Suppressor macrophage (primary cell): ENCODE measurements at places on chromosomes 3 and 15.

DNA sequence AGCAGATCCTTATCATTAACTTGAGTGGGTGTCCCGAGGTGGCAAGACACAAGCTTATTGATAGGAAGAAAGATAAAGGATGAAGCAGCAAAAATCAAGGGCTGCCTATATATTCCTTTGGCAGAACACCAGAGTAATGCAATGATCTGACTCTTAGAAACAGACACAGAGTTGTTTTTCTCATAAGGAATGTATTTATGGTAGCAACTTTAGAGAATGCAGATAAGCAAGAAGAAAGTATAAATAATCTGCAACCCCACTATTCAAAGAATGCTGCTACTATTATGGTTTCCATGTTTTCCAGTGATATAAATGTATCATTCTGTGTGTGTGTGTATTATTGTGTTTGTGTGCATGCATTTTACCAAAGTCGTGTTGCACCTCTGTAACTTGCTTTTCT, 208.3 kb downstream of the THSD4 start:
- no peak for DNase-seq

DNA sequence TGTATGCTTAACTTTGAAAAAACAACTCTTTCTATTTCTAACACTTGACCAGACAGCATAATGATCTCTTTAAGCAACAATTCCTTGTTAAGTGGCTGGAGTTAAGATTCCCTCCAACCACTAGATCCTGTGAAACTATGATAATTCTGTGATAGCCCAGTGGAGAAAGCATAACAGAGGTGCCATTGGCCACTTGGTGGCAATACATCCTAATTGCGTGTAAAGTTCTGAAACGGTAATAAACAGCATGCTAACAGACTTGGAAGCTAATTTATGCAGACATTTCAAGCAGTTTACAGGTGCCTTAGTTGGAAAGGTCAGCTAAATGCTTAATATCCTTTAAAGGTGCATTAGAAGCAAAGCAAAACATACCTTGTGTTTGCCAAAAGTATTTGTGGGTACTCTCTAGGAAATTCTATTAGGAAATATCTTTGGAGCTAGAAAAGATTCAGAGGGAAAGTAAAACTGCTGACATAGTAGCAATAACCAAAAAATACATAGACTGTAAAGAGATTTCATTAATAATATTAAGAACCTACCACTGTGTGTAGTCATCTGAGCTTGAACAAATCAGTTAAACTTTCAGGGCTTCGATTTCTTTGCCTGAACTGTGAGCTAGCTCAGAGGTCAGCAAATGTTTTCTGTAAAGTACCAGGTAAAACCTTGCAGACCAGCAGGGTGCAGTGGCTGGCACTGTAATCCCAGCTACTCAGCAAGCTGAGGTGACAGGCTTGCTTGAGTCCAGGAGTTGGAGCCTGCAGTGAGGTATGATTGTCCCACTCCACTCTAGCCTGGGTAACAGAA, 19.0 kb upstream of the CSTA start:
- DNase-seq, result no peak

DNA sequence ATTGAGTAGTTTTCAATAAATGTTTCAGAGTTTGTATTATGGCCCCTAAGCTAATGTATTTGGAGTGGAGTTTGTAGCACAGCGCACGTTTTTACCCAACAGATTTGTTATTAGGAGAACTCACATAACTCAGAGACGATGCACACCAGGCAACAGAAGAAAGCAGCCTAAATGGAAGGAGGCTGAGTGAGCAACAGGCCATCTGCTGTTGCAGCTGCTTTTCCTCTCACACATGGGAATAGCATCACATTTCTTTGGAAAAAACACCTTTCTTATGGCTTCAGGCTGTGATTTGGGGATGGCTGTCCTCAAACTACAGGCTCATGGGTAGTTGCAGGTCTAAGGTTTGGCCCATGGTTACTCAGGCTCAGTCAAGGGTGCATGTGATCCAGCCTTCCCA, 469.3 kb upstream of the MCTP2 start:
- DNase-seq, result no peak

DNA sequence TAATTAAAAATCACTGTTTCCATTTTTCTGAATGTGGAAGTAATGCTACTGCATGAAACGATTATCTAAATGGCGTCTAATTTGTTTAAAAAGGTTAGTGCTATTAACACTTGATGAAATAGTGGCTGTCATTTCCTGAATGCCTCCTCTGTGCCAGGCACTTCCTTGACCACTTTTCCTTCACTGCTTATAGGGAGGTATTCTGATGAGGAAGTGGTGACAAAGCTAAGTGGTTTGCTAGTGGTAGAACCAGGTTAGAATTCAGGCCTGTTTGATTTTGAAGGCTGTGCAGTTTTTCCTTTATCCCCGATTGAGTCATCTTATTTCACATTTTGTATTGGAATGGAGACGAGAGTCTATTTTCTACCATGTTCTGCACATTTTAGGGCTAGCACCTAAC, 119.0 kb downstream of the USP13 start:
- DNase-seq, result no peak

DNA sequence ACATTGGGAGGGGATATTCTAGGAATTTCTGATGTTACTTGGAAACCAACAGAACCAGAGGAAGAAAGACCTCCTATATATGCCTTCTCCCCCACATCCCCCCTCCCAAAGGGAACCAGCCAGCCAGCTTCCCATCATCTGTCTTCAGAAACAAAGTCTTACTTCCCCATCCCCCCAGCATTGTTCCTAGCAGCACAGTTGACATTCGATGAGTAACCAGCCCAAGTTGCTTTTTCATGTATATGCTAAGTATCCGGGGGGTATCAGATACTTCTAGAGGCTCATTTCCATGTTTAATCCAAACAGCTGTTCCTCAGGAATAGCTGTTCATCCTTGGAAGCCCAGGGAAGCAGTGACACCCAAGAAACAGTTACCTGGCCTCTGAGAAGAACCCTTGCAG, 16.0 kb downstream of the RMDN3 start:
- DNase-seq, result no peak

DNA sequence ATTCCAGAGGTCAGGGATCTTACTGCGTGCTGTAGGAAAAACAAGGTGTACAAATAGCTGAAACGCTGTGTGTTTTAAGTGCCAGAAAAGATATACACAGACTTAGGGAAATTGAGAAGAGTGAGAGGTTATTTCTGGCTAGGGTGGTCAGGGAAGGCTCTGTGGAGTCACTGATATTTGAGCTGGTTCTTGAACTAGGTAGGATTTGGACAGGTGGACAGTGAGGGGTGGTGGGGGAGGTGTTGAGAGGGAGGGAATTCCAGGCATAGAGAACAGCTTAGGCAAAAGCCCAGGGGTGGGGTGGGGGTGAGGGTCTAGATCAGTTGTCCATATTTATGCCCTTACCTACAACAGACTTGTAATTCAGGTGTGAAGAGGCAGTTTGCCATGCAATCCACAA, 7.0 kb downstream of the SEMA6D start:
- DNase-seq, result no peak

- no peak for DNase-seq
These were observed 354.5 kb upstream of the KCNMB2 start for GRCh38 chr3:178181784-178182183.

DNA sequence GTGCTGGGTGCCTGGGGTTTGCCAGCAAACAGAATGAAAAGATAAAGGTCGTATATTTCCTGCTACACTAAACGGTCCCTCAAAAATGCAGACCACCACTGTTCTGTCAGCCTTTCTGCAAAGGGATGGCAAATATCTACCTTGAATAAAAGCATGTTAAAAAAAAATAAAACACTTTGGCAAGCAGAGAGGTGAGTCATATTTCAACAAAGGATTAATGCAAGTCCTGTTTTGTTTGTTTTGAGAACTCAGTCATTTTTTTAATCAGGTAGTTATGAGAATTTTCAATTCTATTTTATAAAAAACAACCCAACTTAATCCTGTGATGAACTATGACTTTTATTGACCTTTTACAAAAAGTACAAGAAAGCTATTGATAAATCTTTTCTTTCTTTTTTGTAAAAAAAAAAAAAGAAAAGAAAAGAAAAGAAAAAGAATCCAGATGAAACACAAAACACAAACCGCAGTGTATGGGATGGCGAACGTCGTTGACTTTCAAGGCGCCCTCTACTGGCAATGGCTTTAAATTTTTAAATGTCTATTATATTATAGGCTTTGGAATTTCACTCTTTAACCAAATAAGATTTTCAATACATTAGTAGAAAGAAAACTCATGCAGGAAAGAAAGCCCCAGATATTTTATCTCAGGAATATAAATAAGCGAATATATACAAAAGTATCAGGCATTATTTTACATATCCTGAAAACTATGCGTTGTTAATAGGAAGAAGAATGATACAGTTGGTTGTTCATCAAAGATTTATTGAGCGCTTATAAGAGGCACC, 87.8 kb downstream of the NCEH1 start:
- DNase-seq, result peak; percentile 61
